GF-D8 (cell line): ENCODE measurements at places on chromosomes 16 and 17.

GRCh38 chr17:82338858-82339633, 5.5 kb upstream of the SECTM1 start:
- no peak for DNase-seq

DNA sequence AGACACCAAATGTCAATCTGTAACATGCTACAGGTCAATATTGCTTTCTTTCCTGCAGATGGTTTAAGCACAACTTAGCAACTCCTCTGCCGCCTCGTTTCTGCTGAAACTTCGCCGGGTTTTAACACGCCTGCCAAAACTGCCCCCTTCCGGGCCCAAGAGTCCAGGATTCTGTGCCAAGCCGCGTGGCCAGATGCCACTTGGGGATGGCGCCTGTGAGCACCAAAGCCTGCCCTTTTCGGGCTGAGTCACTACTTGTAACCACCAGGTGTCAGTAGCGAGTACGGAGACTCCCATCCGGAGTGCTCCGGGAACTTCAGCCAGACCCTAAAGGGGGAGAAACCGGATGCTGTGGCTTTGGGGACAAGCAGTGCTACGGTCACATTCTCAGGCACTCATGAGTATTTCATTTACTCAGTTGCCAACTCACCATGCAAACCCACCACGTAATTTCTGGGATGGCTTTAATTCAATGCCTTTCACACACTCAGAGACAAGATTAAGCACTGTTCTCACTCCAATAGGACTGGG, 7.8 kb downstream of the PMP22 start:
- DNase-seq = peak; percentile 17

- no peak for DNase-seq
Observed at GRCh38 chr16:31090540-31090939, 1.8 kb upstream of the PRSS53 start.

DNA sequence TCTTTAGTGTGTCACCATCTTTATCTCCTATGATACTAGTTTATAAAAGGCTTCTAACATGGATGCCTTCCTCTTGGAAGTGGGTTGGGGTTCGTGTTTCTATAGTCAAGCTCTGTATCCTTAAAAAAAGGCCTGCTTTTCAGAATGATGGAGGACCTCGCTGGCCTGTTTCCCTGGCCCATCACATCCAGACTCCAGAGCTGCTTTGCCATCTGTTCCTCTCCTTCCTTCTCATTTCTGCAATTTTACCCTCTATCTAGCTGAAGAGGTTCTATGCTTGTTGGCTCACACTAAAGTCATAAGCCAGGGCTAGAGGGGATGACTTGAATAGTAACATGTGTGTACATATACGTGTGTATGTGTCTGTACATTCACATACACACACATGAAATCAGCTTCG, 450.8 kb upstream of the HSBP1 start:
- DNase-seq = no peak

DNA sequence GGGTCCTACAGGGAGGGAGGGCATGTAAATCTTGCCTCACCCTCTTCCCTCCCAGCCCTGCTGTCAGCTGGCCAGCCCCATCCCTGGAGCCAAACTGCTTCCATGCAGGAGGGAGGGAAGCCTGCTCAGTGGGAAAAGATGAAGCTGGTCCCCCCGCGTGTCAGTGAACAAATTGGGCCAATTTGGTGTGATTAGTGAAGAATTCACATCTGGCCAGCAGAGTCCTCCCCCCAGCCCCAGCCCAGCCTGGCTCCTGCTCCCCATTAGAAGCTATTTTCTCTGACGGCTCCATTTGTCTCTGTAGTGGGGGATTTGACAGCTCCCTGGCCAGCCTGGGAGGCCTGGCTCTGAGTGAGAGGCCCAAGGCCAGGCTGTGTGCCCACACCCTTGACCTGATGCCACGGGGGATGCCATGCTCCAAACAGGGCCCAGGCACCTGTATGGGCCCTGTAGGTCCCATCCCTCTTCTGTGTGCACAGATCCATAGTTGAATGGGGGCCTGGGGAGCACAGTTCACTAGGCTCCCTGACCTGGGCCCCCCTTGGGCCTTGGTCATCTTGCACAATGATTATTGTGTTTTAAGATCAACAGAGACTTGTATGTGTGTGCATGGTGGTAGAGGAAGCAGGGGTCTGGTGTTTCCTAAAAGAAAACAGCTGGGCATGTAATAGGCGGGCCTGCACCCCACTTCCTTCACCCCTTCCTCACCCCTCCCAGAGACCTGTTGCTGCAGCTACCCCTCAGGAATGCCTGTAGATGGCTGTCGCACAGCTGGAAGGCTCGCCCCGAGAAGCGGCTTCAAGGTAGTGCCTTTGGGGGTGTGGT, 50.7 kb upstream of the TAC4 start:
- DNase-seq = no peak

- DNase-seq = no peak
Observed at GRCh38 chr16:75160386-75160785, 12.1 kb downstream of the ZFP1 start.

- no peak for DNase-seq
Observed at GRCh38 chr17:40448639-40449261, 5.5 kb downstream of the IGFBP4 start.

GRCh38 chr17:40480501-40481003, 20.9 kb downstream of the TNS4 start:
- DNase-seq = no peak

DNA sequence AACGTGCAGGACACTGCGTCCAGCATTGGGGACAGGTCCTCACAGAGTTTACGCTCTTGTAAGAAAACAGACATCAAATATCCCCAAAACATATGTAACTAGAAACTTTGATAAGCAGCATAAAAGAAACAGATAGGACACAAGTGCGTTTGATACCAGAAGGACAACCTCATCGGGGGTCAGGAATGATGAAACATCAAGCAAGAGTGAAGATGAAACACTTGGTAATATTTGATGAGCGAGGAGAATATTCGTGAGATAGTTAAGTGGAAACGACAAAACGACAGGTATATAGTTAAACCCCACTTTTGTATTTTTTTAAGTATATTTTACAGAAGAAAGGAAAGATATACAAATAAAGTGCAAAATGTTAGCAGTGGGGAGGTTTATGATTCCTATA, 55.9 kb downstream of the NXN start:
- no peak for DNase-seq

DNA sequence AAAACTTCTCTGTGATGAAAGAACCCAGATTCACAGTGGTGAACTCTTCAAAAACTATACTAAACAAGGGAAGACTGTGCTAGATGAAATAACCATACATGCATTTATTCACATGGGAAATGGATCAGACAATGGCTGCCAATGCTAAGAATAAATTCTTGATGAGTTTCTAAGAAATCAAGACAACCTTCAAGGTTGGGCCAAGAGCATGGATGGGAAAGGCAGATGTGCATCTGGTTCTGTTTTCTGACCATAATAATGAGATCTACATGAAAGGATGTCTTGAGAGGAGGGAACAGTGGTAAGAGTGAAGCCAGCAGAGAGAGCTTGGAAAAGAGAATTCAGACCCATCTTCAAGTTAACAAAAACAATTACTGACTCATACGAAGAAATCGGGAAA, 31.4 kb downstream of the ANKRD11 start:
- no peak for DNase-seq

DNA sequence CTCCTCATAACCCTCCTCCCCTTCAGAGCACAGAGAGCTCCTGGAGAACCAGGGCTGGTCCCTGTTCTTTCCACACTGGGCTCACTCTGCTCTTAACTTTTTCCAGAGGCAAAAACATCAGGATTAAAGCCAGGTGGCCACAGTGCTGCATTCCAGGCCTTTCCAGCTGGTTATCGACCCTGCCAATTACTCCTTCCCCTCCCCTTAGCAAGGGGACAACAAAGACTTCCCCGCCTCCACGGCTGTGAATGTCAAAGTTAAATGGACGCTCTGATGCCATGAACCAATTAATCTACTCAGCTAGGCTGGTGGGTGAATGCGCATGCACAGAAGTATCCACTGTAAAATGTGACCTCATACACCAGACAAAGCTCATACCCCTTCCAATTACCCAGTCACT, 23.1 kb downstream of the ACLY start:
- DNase-seq = no peak
